ENCODE measurements at places on chromosomes 6 and 20. TPM values are rescaled to one million over a fixed set of nuclear protein-coding genes. Genes with fewer than 3 reads are reported as not detected.

GRCh38 chr6:20412682-20413073, 11.0 kb downstream of the E2F3 start:
- no peak for DNase-seq

GRCh38 chr6:151765444-151765886, 42.0 kb upstream of the ESR1 start:
- DNase-seq = peak; percentile 34

DNA sequence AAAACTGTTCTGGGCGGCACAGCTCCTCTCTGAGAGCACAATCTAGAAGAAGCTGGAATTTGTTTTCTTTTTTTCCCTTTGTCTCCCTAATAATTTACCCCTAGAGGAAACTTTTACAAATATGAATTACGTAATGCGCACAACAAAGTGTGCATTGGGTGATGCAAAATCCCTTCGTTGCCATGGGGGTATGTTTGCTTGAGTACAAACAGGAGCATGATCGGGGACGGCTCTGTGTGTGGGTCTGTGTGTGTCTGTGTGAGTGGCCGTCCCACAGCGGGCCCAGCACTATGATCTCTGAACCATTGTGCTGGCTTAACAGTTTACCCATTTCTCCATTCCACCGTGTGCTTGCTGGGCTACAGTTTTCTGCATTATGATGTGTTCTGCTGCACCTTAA, 278.2 kb downstream of the CDC5L start:
- no peak for DNase-seq

The RAB44 gene
- 0.05 TPM for polyA plus RNA-seq

DNA sequence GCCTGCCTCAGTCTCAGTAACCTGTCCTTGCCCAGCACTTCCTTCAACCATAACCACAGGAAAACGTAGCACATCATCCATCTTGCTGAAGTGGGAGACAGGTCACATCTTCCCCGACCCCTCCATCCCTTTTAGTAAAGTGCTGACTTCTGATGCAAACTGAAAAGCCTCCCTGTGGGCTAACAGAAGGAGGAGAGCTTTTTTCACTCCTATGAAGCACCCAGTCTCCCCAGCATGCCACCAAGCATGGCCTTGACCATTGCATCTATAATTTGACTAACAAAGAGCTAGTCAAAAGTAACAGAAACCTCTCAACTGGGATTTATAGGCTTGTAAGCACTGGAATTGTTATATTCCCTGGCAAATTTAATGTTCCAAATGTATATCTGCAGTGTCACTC, 288.9 kb upstream of the IRAK1BP1 start:
- DNase-seq = no peak

GRCh38 chr20:63579017-63579694, 5.1 kb upstream of the HELZ2 start:
- DNase-seq = no peak

The TMC2 gene
- polyA plus RNA-seq = 0.10 TPM

All from forelimb muscle (tissue), 1 donor.